ENCODE measurements at places on chromosomes 4 and X.

GRCh38 chr4:141524841-141525240 lies 111.5 kb upstream of the IL15 start:
- no peak for DNase-seq

GRCh38 chr4:92111493-92111892 lies 192.3 kb upstream of the GRID2 start:
- DNase-seq = no peak

DNA sequence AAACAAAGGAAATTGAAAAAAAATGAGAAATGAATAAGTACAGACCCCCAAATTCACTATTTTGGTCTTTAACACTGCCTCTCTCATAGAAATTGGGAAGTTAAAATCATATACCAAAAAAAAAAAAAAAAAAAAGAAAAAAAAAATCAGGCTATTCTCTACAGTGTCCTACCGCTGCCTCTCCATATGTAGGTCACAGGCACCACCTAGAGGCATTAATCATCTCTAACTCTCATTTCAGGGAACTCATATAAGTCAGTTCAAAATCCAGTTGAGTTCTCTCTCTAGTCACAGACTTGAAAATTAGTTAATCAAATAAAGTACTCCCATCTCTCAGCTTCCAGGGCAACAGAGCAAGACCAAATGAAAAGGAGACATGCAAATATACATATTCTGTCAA lies 47.9 kb downstream of the COX18 start:
- DNase-seq = no peak

DNA sequence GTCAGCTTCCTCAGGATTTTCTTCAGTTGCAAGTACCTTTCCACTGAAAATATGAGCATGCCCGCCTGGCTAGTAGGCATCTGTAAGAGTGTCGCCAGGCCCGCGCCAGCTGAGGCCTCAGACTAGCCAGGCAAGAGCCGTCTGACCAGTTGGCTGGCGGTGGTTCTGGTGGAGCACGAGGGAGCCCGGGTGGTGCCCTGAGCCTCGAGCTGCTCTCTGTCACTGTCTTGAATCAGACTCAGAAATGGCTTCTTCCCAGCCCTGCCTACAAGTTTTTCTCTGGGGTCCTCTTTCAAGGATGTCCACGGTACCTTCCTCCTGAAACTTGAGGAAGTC lies 11.9 kb downstream of the GRPEL1 start:
- no peak for DNase-seq

DNA sequence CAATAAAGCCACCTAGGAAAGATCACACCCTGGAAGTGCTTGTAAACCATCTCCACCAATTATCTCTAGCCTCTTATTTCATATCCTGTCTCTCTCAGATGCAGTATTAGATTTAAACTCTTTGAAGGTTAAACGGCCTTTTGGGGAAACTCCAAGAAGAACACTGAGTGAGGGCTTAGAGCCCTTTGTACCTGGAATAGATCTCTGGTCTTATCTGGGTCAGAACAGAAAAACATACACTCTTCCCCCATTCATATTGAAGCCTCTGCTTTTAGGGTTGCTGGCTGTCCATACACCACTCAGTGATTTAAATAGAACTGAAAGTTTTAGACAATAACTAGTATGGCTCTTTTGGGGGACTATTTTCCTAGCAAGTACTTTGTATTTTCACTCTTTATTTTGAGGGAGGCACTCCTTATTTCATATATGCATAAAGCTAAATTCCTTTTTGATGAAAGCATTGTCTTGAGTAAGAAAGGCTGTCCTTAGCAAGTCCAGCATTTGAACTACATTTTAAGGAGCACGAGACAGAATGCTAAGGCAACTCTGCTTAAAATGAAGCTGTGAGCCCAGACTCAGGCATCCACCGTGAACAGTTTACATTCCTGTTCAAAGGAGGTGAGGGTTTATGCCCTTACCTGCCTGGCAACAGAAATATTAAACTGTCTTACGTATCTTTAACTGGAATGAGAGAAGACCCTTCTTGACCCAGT lies 17.4 kb downstream of the YY2 start:
- no peak for DNase-seq

GRCh38 chr4:111797455-111798163 lies 347.6 kb upstream of the FAM241A start:
- DNase-seq = no peak

DNA sequence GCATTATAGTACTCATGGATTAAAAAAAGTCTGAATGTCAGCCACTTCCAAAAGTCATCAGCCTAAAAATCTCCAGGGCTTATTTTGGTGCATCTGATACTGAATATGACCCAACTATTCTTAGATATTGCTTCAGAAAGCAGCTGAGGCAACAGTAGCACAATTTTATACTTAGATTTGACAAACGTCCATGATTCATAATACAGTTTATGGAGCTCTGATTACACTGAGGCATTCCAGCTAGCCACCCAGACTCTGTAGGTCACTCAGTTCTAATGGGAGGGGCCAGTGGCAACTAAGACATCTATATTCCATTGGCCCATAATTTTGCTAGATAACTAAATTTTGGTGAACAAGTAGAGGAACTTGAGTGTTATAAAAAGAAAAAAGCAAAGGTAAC lies 10.3 kb downstream of the SPATA4 start:
- DNase-seq = no peak

- no peak for DNase-seq
These were observed 790.0 kb downstream of the PCDH18 start for GRCh38 chr4:136742333-136742732.

- no peak for DNase-seq
These were observed 134.7 kb downstream of the DCLK2 start for GRCh38 chr4:150212927-150213326.

DNA sequence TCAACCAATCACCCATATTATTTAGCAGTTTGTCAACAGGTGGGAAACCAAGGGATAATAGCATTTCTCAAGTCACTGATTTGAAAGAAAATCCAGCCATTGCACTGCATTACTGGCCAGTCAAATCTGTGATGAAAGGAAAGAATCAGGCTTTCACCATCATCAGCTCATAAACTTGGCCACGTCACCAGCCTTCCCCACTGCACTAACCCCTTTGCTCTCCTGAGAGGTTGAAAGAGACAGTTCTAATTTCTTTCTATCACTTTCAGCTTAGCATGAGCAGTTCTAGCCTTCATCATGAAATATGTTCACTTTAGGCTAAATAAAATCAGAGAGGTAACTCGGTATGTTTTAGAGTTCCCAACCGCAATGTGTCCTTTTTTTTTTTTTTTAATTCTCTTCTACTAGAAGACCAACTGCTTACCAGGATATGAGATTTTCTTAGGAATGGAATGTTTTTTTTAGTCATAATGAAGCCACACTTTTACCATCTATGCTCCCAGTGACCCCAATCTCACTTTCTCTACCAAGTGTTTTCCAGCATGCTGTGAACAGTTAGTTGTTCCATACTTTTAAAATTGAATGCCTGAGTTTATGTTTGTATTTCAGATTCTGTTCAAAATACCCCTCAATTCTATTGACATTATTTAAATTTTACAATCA lies 55.7 kb upstream of the SLC7A11 start:
- DNase-seq = no peak

DNA sequence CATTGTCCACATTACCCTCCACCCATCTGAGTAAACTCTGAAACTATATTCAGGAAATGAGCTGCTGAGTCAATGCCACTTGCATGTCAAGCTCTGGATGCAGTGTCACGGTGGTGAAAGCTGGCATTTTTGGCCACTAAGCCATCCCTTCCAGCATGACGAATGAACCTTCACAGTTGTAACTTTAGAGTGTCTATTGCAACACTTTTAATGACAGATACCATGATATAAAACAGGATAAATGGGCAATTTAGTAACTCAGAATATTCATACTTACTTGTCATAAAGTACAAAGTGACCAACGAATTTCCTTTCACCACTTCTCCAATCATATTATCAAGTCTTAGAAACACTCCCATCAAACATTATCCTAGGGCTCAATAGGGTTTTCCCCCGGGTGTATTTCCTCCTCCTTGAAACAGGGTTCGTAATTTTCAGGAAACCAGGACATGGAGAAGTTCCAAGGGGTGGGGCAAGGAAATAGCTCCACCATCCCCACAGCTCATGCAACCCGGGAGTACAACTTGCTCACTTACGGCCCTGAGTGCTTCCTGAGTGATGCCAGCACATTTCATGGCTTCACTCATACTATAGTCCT lies 73.1 kb downstream of the MTHFD2L start:
- no peak for DNase-seq

- DNase-seq = peak; percentile 41
These were observed 252.3 kb downstream of the ARHGAP10 start for GRCh38 chr4:147984065-147984777.

DNA sequence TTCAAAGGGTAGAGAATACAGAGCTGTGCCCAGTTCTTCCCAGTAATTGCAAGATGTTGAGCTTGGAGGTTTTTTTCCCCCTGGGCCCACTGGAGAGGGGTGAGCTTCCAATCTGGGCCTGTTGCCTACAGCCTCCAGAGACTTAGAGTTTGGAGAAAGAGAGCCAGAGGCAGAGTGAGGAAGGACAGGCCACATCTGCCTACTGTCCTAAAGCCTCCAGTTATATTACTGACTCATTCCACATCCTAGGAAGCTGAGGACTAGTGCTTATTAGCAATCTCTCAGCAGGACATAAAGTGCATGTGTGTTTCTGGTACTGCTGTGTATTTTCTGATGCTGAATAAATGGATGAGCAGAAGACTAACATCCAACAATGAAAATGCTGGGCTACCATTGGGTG lies 181.0 kb upstream of the MAMLD1 start:
- DNase-seq = no peak

DNA sequence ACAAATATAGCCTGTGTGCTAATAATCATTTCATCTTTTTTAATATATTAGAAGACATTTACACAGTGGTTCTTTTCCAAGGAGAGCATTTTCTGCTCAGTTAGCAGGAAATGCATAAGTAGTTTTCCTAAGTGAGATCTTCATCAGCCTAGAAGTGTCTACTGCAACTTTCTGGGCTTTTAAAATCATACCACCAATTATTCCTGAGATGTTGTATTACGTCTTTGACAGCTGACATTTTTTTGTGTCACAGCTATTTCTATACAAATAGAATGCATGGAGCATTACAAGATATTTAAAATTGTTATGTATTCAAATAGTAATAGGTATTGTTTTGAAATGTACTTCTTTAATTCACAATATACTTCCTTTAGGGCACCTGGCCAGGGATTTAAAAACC lies 158.0 kb downstream of the GRID2 start:
- no peak for DNase-seq

DNA sequence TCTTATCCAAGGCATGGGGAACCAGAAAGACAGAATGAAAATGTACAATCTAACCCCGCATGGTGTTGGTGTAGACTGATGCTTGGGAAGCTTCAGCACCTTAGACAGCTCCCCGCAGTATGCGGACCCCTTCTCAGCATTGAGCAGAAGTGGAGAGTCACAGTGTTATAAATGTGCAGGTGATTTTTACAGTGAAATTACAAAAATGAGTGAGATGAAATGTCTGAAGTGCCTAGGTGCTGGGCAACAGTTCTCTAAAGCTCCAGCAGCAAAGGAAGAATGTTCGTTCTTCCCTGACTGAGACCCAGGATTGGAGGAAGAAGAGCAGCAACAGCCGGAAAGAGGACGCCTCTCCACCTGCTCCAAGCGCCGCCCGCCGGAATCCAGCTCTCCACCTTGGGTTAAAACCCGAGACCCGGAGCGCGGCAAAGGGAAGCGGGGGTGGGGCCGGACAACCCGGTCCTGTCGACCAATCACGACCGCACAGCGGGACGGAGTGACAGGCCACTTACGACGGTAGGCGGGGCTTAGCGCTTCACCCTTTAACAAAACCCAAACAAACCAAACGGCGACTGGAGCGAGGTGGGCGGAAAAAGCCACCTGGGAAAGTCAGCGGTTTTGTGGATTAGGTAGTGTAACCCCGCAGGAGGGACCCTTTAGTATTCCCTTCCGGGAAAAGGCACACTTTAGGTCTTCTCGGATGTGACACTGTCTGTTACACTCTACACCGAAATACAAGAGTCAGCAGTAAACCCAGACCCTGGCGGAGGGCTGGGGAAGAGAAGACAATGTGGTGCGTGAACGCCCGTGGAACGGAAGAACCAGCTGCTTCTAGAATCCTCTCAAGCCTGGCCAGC lies at the start of gene GLRA3:
Gene GLRA3, minus strand, starts transcription at position 403 of the 857 bp plus-strand sequence. CDS start 436 bp downstream, outside the sequence.
- DNase-seq = peak; percentile 85

GRCh38 chr4:138775890-138776289 lies 239.7 kb upstream of the NOCT start:
- no peak for DNase-seq

DNA sequence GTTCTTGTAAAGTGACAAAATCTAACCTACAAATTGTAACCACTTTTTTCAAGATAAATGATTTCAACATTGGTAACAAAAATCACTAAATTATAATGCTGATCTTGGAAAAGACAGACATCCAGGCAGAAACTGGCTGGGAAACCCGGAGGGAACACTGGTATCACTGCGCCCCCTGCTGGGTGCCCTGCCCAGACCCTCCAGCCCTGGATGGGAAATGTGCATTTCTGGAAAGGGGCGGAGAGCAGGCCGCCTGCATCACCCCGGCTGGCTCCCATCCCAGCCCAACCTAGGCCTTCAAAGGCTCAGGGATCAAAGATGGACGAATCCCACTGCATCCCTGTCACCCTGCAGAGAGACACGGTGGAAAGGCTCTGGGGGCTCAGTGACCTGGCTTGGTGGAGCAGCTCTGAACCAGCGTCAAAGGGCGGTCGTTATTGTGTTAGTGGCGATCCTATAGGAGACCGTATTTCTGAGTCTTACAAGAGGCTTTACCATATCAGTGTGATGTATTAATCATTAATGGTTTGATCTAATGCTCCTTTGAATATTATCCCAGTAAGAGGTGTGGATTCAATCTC lies 37.3 kb downstream of the ACOX3 start:
- DNase-seq = peak; percentile 95

DNA sequence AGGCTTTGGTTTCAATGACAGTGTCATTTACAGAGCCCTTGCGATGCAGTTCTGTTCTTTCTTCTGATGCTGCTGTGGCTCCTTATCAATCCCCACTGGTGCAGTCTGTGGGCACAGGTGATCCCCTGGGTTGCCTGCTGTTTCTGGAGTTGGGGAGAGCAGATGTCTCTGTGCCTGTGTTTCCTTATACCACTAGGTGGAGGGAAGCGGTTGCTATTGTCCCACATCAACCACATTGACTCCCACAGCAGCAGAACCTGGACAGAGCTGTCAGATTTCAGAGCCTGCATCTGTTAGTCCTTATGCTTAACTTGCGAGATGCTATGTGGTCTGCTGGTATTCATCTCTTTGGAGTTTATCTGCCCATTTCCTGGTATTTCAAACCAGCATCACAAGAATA lies 57.7 kb downstream of the NEIL3 start:
- DNase-seq = no peak

GRCh38 chr4:96969455-96969854 lies 1129.6 kb downstream of the PDHA2 start:
- no peak for DNase-seq

GRCh38 chrX:74344280-74344622 lies 40.3 kb downstream of the ZCCHC13 start:
- DNase-seq = no peak

- DNase-seq = no peak
These were observed 25.0 kb upstream of the BCORL1 start for GRCh38 chrX:129957241-129958082.

- DNase-seq = no peak
These were observed 1718.0 kb upstream of the PCDH7 start for GRCh38 chr4:29002151-29002550.

GRCh38 chrX:5716666-5717065 lies 512.0 kb downstream of the NLGN4X start:
- DNase-seq = no peak

- DNase-seq = peak; percentile 7
These were observed 544.5 kb downstream of the PPP4R3C start for GRCh38 chrX:26918631-26919030.

- DNase-seq = no peak
These were observed 109.6 kb upstream of the KIT start for GRCh38 chr4:54548098-54548620.

GRCh38 chr4:25927361-25928195 lies 13.6 kb downstream of the SMIM20 start:
- no peak for DNase-seq
